ENCODE measurements at places on chromosomes 3 and 15.

GRCh38 chr15:83692746-83693581 lies 39.0 kb downstream of the ADAMTSL3 start:
- no peak for DNase-seq

DNA sequence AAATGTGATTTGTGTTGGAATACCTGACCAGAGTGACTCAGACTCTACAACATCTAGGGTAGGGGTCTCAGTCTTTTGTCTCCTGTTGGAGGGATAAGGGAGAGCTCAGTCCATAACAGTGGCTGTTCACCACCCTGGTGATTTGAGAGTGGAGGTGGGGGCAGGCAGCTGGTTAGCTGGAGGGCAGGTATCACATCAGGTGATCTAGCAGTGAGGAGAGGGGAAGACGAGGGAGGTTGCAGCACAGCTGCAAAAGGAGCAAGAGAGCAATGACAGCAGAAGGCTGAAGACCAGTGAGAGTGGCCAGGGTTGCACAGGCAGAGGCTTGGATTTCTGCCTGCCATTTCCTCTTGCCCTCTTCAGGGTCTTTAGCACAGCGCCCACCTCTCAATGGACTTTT lies 38.4 kb downstream of the PLCL2 start:
- DNase-seq = no peak

DNA sequence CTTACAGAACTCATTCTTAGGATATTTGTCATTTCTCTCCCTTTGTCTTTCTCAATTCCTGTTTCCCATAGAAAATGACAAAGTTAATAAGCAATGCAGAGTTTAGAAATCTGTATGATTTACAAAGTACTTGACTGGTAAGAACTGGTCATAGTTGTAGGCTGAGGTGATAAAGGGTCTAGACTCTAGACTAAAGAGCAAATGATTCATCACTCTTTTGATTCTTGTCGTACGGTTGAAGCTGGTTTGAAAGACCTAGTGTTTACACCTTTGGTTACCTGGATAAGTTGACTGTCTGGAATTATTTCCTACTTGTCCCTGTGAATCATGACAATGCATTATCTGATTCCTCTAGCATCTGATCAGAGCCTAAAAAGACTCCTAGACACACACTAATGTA lies 58.9 kb upstream of the TP63 start:
- no peak for DNase-seq

GRCh38 chr3:8555113-8555661 lies 53.6 kb downstream of the LMCD1 start:
- DNase-seq = no peak

- DNase-seq = peak; percentile 79
Observed at GRCh38 chr3:172607305-172608121, 84.3 kb upstream of the TNFSF10 start.

GRCh38 chr3:23000371-23000770 lies 202.8 kb upstream of the UBE2E2 start:
- DNase-seq = no peak

GRCh38 chr3:37287776-37288175 lies 113.4 kb upstream of the LRRFIP2 start:
- no peak for DNase-seq

GRCh38 chr15:68399096-68400065 lies 32.6 kb downstream of the ITGA11 start:
- DNase-seq = no peak

- DNase-seq = no peak
Observed at GRCh38 chr15:100307241-100308212, 34.2 kb downstream of the ADAMTS17 start.

DNA sequence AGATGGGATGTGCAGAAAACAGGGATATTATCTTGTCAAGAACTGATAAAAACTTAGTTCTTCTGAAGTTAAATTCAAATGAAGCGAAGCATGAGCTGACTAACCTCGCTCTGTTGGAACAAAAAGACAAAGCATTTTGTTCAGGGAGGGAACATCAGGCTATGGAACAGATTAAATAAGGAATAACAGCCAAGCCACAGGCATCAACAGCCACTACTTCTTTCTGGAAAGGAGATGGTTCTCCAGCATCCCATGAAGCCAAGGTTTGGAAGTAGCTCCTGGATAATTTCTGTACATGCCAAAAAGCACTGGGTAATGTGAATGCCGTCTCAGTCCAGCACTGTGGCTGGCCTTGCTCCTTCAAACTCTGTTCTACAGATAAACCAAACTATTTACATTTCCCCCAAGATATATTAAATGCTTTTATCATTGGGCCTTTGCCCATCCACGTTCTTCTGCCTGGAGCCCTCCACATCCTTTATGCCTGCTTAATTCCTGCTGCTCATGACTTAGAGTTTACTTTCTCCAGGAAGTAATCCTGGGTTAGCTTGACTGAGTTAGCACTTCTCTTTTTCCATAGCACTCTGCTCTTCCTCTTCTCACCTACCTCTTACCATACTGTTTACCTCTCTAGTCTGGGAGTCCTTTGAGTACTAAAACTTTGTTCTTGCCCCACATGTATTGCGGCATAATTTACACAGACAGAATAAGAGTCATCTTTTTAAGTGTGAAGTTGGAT lies 232.0 kb downstream of the CLSTN2 start:
- DNase-seq = no peak

GRCh38 chr3:120114376-120114775 lies 20.1 kb upstream of the GSK3B start:
- DNase-seq = no peak

DNA sequence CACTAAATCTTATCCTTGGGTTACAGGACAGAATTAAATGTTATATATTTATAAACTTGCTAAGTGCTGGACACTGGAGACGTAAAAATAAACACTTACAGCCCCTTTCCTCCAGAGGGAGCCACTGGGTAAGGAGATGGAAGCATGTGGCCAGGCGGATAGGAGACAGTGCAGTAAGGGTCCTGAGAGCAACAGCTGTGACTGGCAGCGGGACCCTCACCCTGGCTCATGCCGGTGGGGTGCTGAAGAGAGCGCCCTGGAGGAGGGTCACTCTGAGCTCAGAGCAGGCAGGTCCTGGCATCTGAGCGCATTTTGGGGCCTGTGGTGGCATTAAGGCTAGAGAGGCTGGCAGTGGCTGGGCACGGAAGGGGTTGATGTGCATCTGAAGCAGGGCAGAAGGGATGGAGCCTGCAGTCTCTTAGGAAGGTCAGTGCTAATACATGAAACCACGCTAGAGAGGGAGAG lies 16.0 kb downstream of the SEC61A1 start:
- DNase-seq = peak; percentile 61

- DNase-seq = no peak
Observed at GRCh38 chr15:30788595-30788994, 115.1 kb upstream of the FAN1 start.

DNA sequence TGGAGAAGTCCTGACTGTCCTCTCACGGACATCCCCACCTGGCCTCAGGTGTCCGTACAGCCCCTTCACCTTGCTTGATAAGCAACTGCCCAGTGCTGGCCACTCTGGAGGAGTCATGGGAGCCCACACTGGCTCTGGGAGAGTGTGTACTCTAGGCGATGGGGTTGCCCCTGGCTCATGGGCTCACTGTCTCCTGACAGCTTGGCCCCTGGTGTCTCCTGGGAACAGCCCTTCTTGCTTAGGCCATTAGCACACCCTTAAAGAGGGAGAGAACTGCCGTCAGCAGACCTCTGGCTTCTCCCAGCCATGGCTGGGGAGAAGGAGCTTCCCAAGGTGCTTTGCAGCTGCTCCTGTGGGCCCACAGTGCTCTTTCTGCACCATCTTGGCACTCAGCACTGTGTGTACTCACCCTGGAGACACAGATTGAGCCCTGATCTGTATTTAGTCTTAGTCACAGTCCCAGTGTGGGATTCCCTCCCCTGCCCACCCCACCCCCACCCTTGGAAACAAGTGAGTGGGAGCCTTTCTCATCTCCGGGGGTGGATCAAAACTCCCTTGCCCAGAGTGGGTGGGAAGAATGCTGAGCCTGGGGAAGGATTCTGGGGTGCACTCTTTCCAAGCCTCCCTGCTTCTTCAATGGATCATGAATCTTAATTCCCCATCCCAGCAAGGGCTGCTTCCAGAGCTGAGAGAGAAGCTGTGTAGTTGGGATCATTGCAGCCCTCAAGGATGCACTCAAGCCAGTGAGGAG lies 83.5 kb upstream of the ADPGK start:
- DNase-seq = no peak

GRCh38 chr3:140494970-140495369 lies 182.9 kb upstream of the TRIM42 start:
- no peak for DNase-seq

GRCh38 chr15:32736701-32737061 lies 18.9 kb downstream of the GREM1 start:
- no peak for DNase-seq

DNA sequence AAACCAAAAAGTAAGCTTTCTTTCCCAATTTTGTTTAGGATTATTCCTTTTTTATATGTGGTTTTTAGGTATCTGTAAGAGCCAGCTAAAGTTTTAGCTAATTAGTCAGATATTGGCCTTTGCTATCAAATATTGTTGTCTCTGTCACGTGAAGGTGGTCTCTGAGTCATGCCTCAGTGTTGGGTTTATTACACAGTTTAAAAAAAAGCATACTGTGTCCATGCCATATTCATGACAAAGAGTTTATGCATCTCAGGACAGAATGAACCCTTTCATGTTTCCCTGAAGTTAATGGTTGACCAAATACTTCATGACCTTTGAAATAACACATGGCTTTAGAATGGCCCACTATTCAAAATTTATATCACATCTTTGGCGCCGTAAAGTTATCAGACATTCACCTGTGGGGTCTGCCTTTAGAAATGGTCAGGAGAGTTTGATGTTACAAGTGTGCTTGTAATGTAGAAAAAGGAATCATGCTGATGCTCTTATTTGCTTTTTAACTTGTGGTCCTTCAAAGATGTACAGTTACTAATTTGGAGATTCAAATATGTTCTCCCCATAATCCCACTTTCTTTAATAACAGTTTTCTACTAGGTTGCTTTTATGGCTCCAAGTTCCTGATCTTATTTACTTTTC lies 101.5 kb downstream of the MYRIP start:
- DNase-seq = no peak

- no peak for DNase-seq
Observed at GRCh38 chr15:33639456-33639855, 328.7 kb downstream of the RYR3 start.

DNA sequence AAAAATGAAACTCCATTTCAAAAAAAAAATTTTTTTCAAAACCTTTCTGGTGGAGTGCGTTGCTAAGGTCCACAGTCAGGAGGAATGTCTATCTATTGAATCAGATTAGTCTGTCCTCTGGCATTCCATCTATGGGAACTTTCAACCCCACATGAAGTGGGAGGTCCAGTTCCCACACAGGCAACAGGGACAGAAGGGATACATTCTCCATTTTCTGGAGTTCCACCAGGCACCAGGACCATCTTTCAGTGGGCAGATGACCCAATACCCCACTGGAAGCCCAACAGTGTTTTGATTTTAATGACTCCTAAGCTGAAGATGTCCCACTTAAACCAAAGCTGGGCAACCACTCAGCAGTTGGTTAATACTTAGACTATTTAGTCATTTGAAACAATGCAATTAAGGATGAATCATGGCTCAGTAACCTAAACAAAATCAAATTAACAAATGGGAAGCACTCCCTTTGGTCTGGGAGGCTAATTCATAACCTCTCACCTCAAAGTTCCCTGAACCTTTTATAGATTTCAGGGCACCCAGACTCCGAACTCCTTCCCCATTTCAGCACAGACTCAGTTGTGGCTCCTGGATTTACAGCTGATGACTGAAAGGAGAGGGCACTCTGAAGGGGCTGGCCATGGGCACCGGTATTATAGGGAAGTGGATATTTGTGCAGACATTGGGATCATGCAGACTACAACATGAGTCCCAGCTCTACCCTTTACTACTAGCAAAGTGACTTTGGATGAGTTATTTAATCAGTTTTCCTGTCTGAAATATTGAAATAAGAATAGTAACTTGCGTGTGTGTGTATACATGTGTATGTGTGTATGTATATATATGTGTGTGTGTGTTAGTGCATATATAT lies 264.3 kb upstream of the LRTM1 start:
- DNase-seq = no peak

- DNase-seq = no peak
Observed at GRCh38 chr15:100783760-100784492, 95.7 kb upstream of the ALDH1A3 start.

- DNase-seq = no peak
Observed at GRCh38 chr15:90580946-90581345, 51.2 kb downstream of the CRTC3 start.

DNA sequence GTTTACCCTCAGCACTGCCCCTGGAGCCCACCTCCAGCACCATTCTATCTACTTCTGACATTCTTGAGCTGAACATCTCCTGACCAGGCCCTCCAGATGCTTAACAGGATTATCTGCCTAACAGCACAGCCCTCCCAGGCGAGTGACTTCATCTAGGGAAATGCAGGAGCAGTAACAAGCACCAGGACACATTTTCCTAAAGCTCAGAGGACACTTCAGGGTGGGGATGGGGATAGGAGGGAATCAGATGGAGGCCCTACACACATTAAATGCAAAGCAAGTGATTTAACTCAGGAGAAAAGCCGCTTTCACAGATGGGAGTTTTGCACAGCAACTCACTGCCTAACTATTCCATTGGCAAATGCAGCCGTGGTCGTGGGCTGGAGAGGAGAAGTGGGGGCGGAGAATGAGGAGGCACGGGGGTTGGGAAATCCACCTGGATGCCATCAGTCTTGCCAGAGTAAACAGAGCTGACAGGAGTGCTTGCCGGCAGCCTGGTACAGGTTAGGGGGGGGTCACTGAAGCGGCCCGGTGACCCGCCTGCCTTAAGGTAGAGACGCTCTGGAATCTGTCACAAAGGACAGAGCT lies 21.3 kb upstream of the BNC1 start:
- no peak for DNase-seq

DNA sequence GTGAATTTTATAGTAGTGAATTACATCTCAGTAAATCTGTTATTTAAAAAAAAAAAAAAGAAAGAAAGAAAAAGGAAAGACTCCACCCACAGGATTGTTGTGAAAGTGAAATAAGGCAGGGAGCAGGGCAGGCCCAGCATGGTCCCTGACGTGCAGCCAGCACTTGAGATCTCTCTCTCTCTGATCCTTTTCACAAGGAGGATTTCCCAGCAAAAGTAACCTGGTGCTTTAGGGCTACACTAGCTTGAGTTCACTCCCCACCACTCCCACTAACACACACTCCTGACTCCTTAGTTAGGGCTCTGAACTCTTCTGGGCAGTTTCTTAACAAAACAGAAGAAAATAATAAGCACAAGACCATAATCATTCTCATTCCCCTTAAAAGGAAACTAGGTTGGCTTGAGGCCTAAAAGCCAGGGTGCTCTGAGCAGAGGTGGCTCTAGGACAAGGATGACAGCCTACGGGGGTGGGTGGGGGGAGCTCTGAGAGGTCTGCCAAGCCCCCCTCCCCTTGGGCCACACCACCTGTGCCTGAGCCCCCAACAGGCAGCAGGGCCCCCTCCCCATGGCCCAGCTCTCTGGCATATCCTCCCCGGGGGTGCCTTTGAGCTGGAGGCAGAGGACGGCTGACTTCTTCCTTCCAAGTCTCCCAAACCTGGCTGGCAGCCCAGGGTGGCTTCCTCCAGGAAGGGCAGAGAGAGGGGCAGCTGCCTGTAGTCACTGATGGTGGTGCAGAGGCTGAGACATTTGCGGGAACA lies 856 bp downstream of the TMEM40 start:
- peak; percentile 43 for DNase-seq

- DNase-seq = no peak
Observed at GRCh38 chr3:12679468-12679867, 15.6 kb upstream of the RAF1 start.

GRCh38 chr3:59547874-59548273 lies 498.0 kb upstream of the CFAP20DC start:
- DNase-seq = no peak

- no peak for DNase-seq
Observed at GRCh38 chr3:176807938-176808337, 389.3 kb downstream of the TBL1XR1 start.

- DNase-seq = no peak
Observed at GRCh38 chr3:2352134-2352762, 253.6 kb downstream of the CNTN4 start.

- no peak for DNase-seq
Observed at GRCh38 chr3:122975163-122975923, 52.2 kb downstream of the SEMA5B start.

Measured in suppressor macrophage (primary cell).